ENCODE measurements at places on chromosomes 12 and 14.

- ATAC-seq: no peak
Measured at GRCh38 chr12:109592195-109592904, 18.8 kb downstream of the MVK start.

GRCh38 chr12:69024413-69024812 is 91.4 kb upstream of the CPM start:
- no peak for ATAC-seq

- peak; percentile 73 for ATAC-seq
Measured at GRCh38 chr14:54762296-54762695, 140.3 kb downstream of the GCH1 start.

- ATAC-seq: no peak
Measured at GRCh38 chr12:120833849-120834248, 70.3 kb downstream of the SPPL3 start.

DNA sequence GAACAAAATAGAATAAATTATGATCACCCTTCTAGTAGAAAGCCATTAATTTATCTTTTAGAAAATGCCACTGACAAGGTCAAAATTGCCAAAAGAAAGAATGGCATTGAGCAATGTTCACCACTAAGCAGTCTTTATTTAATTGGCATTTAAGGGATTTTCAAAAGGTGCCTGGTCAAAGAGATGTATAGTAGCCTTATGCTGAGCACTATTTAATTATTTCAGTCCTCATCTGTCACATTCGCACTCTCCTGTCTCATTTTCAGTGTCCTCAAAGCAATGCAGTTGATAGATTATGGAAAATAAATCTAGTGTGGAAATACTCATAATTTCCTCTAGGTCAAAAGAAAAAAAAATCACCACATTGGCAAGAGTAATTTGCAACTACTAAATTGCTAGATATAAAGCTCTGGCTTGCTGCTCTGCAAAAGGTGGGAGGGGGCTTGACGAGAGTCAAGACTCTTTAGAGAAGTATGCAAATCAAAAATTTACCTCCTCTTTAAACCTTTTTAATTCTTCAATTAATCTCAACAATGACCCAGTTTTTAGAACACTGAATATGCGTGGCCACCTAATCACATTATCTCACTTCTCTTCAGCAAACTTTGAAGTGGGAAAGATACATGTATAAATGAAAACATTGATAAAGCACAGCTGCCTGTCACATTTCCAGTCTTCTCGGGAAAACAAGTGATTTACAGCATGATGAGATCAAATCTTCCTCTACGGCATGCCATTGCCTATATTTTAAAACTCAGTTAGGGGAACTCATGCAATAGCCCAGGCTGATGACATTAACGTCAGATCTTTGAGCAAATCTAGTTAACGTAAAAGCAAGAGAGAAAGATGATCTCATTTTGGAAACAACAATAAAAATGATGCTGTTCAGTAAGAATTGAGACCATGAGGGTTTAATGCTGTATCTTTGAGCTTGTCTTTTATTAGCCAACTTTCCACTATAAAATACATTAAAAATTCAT is 373.1 kb upstream of the DCN start:
- no peak for ATAC-seq
